Glomerular endothelial cell (primary cell): ENCODE measurements at places on chromosomes 3 and 15.

- DNase-seq = peak; percentile 69
Observed at GRCh38 chr3:141367038-141367730, 1.1 kb upstream of the ZBTB38 start.

DNA sequence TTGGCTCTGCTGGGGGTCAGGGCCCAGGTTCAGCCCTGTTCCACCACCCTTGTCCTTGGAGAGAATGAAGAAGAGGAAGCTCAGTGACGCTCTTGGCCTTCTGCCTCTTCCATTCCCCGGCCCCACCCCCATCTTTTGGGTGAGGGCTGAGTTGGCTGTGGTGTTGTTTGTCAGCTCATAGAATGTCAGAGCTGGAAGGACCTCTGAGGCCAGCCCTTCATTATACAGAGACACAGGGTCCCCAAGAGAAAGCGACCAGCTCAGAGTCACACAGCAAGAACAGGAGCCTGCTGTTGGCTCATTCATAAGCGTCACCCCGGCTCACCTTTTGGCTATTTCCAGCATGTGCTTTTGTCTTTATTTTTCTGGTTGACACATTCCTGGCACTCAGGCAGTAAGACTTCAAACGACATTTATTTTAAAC lies 68.2 kb downstream of the AAGAB start:
- DNase-seq = no peak

DNA sequence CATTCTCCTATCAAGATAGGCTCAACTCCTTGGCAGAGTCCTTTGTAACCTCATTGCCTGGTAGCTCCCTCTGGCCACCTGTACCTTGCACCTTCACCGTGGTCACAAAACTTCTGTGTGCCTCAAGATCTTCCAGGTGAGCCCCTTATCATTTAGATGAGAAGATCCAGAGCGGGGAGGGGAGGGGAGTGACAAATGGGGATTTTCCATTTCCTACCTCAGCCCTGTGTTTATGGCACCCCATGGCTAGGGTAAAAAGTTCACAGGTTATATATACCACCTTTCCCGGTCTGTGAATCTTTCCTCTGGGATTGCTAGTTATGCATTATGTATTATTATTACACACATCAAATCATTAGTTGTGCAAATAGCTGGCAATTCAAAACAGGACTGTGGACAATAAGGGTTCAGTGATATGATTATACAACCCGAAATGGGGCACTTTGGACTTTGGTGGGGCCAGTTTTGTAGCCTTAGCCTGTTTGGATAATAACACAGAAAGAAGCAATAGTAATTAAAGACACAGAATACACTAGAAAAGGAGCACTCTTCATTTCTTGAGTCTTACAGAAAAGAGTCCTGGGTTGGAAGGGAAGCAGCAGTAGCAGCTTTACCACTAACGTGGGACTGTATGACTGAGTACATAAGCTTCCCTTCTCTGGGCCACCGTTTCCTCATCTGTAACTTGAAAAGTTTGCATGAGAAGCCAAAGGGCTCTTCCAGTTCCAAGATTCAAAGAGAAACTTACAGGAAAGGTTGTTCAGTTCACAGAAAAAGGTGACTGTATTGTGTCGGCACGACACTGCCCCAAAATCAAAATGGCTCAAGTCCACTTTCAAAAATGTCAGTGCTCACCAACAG lies 7.1 kb downstream of the TLE3 start:
- no peak for DNase-seq

DNA sequence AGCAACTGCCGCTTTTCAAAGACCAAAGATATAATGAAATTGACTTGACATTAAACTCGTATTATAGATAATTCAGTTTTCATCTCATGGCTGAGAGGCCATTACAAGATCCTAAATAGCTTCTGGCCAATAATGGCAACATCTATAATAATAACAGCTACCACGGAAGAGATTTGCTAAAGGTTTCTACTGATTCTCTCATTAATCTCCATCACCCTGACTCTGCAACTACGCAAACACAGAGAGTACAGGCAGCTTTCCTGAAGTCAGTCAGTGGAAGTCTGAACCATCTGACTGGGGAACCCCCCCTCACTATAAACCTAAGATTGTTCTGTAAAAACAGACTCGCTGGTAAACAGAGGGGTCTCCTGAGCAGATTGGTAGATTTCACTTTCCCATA lies 257.1 kb downstream of the MAGI1 start:
- DNase-seq = no peak

GRCh38 chr3:49567406-49567805 lies 13.1 kb downstream of the BSN start:
- no peak for DNase-seq

DNA sequence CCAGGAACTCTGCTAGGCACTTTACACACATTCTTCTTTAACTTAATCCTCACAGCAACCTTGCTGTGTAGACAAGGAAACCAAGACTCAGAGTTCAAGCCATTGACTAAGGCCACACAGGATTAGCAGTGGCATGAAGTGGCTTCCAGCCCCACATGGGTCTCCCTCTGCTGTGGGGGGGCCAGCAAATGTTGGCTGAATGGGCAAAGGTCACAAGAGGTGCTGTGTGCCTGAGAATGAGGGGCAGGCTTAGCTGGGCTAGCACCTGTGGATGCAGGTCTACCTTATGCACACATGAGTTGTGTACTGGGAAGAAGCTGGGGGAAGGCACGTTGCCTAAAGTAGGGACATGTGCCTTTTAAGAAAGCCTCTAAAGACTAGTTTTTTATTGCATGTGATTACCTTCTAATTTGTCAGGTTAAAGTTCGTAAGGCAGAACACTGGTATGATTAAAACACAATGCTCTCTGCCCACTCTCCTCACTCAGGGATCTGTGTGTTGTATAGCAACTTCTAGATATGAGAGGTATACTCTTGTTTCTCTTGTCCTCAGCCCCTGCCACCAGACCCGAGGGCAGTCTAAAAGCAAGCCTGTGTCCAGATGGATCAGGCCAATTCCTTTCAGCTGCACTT lies 10.9 kb downstream of the BAHD1 start:
- DNase-seq = no peak

DNA sequence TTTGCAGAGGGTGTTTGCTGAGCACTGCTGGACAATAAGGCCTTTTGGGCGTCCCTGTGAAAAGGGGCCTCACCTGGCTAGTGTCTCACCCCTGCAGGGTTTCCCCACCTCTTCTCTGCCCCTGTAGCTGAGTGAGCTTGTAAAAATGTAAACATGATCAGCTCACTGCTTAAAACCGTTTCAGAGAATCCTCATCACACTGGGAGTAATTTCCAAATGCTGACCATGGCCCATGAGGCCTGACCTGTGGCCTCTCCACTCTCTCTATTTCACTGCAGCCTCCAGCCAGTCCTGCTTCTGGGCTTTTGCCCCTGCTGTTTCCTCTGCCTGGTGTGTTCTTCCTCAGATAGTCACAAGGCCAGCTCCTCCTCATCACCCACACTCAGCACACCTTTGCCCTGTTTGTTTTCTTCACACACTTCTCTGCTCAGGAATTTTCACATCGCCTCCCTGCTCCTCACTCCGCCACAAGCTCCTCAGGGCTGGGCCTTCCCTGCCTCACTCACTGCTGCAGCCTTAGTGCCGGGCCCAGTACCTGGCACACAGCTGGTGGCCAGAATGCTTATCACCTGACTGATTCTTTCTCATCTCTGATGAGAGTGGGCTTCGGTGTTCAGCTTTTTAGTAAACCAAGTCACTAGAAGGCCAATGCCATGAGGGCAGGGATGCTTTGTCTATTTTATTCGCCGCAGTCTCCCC lies 79.3 kb upstream of the SEC13 start:
- no peak for DNase-seq

DNA sequence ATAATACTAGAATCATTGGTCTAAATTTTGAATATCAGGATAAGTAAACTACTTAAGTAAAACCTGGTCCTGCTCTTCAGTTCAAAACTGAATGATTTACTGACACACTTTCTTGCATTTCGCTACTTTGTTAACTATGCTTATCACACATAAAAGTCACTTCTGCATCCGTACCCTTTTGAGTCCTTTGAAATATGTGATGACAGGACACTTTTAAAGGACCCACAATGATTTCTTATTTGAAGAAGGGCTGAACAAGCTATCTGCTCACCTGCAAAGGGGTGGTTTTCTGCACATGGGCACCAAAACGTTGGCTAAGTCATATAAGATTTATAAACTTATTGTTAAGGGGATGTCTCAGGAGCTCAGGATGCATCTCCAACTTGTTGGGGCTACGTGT lies 15.0 kb downstream of the GATM start:
- DNase-seq = no peak

- DNase-seq = no peak
Observed at GRCh38 chr3:122694966-122695365, 14.3 kb downstream of the PARP14 start.

DNA sequence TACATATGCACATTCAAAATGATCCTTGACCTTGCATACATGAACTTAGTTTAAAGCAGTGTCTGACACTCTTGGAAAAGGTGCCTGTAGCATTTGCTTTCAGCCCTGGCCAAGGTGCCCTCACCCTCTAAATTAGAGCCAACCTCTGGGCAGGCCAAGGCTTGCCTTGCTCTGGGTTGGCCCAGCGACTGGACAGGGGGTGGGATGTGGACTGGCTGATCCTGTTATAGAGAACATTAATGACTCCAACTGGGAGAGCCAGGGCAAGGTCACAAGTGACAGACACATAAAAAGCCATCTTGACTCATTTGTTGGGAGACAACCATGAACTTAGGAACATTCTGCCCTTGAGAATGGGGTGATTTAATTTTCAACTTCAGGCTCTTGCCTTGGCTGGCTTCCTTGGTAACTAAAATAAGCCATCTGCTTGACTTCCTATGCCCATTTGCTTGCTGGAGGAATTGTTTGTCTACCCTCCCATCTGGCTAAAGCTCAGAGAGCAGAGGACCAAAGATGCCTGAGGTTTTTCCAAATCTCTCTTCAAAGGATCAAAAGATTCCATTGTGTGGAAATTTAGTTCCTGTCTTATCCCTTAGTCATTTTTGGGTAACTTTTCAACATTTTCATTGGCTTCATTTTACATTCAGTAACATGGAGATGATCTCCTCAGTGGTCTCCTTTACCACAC lies 403.7 kb downstream of the SOX2 start:
- no peak for DNase-seq

- DNase-seq = no peak
Observed at GRCh38 chr15:64286473-64286872, 69.5 kb downstream of the CSNK1G1 start.

- DNase-seq = no peak
Observed at GRCh38 chr3:139227165-139227564, 116.7 kb upstream of the MRPS22 start.

DNA sequence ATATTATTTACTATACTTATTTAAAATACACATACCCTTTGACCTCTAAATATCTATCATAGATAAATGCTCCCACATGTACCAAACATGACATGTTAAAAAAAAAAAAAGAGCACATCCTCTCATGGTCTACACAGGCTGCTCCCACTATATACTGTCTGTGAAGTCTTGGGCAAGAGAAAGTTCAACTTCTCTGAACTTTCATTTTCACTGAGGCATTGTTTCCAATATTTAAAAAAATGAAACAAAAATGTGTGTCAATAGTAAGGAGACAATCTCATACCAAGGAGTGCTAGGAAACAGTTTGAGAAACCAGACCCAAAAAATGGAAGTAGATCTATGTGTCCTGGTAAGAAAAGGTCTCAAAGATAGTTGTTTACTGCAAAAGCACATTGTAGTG lies 29.3 kb downstream of the SLC4A7 start:
- DNase-seq = no peak

DNA sequence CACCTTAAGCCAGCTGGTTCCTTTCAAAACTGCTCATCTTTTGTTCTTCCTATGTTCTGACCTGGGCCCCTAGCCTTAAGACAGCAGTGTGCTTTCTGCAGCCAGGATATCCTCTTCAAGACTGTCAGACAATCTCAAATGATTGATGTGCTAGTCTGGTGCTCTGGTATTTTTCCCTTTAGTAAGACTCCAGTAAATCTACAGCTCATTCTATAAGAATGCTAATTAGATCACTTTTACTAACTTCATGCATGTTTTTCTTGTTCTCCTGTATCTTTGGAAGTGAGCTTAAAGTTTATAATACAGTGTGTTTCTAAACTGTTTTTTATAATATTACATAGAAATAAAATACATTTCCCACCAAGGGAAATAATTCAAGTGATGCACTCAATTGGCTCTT lies 220.9 kb upstream of the NANOGP8 start:
- DNase-seq = no peak

GRCh38 chr15:57217778-57218598 lies 158.3 kb upstream of the CGNL1 start:
- no peak for DNase-seq

DNA sequence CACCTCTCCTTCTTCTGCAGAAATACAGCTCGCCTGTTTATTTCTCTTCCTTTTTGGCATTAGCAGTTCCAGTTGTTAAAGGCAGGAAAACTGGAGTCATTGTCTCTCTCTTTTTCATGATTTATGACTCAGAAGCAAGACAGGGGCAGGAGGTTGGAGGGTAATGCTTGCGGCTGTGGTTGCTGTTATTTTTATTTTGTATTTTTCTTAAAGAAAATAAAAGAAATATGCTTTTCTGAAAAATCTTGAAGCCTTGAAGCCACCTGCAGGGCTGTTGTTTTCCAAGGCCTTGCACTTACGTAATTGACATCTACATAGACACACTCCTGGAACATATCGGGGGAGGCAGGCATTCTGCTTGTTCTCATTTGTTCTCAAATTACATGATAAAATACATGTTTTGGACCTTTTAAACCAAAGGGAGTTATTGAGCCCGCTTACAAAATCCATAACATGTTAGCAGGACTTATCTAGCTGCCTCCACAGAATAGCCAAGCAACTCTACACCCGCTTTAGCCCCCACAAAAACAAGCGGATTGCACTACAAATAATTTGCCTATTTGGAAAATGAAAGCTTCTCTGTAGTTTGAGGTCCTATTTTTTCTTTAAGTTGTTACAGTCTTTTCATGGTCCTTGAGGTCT lies 1004.6 kb upstream of the NR2F2 start:
- DNase-seq = no peak

- DNase-seq = no peak
Observed at GRCh38 chr3:146536681-146537080, 7.7 kb downstream of the PLSCR1 start.

GRCh38 chr15:63564093-63564492 lies 33.1 kb upstream of the FBXL22 start:
- no peak for DNase-seq

GRCh38 chr3:37094636-37095035 lies 79.7 kb downstream of the LRRFIP2 start:
- no peak for DNase-seq

- no peak for DNase-seq
Observed at GRCh38 chr15:60611592-60612346, 132.8 kb upstream of the ICE2 start.

- DNase-seq = no peak
Observed at GRCh38 chr15:96183514-96183850, 147.0 kb upstream of the NR2F2 start.

GRCh38 chr15:98722209-98722608 lies 73.9 kb downstream of the IGF1R start:
- DNase-seq = no peak

- DNase-seq = no peak
Observed at GRCh38 chr3:139939681-139940190, 4.8 kb downstream of the CLSTN2 start.
